Glutamatergic neuron (in vitro differentiated cells): ENCODE measurements at places on chromosomes 1 and 21.

- DNase-seq: no peak
These were observed 567.2 kb downstream of the PTPRU start for GRCh38 chr1:29803486-29803885.

DNA sequence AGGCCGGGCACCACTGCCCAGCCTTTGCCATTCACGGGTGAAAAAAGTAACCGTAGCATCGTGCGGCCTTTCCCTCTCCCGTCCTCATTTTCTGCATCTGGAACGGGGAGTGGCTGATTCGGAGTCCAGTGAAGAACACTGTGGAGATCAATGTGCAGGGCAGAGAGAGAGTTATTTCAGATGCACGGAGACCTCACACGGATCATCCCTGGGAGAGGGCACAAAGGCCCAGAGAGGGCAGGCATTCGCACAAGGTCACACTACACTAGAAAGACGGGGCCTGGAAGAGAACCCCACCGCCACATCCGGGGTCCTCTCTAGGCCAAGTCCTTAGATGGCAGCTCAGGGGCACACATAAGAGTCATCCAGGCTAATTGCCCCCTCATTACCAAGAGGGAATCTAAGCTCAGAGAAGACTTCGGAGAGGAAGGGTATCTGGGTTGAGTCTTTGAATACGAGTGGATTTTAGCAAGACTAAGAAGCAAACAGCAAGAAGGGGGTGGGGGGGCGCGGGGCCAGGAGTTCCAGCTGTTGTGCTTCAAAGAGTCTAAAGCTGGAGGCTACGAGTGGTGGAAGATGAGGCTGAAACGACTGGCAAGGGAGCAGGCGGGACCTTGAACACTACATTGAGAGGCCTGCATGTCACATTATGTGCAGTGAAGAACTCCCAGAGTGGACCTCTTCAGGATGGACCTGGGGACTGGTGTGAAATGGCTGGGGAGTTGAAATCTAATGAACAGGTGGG, 857 bp downstream of the GPX7 start:
- no peak for DNase-seq

DNA sequence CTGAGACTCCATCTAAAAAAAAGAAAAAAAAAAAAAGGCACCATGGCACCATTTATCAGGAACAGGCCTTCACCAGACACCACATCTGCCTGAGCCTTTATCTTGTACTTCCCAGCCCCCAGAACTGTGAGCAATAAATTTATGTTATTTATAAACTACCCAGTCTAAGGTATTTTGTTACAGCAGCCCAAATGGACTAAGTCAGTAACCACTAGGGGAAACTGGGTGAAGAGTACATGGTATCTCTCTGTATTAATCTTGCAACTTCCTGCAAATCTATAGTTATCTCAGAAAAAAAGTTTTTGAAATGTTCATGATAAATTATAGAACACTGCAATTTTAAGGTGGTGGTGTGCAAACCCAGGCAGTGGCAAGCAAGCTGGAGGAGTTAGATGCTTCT, 114.3 kb downstream of the LAMC2 start:
- no peak for DNase-seq

DNA sequence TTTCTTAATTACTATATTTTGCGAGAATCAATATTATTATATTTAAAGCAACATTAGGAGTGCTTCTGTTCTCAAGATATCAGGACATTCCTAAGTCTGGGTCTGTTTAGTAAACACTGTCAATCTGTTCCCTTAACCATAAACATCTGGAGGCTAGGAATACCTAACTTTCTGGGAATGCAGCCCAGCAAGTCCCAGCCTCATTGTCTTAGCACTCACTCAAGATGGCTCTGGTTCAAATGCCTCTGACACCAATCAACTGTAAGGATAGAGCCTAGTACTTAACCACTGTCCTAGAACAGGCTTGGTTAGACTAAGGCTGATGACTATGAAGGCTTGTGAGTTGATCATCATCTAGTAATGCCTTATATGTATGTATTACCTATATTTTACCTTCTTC, 61.5 kb downstream of the TNN start:
- DNase-seq: no peak

- no peak for DNase-seq
These were observed 616 bp downstream of the TAF12 start for GRCh38 chr1:28642056-28642846.

- DNase-seq: no peak
These were observed 227.3 kb upstream of the ADGRL2 start for GRCh38 chr1:81573458-81573857.

DNA sequence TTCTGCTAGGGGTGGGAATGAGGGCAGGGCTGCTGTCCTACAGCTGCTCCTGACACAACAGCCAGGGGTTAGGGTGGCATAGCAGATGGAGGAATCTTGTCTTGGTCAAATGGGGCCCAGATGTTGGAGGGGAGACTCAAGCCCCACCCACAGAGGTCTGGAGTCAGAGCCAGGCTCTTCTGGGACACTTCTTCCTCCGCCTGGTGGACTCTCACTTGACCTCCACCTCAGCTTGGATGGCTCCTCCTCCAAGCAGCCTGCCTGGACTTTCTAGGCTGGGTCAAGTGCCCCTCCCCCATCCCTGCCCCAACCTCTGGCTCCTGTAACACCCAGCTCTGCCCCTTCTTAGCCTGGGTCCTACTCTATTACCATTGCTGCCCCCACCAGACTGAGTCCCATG, 35.5 kb downstream of the EPHA2 start:
- DNase-seq: no peak

DNA sequence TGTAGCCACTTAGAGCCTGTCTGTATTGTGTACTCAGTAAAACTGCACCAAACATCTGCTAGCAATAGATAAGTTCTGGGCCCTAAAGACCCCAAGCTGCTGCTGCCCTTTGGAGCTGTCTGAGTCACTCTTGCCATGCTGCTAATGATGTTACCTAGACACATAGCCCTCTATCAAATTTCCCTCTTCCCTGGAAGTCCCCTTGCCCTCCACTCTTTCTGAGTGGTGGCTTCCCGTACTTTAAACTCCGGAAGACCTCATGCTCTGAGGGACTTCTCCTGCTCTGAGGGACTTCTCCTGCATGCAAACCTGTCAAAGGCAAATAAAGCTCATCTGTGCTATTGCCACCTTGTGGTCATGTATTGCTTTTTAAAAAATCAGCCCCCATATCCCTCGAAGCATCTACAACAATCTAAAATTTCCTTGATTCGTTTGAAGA, 34.0 kb downstream of the FH start:
- no peak for DNase-seq

- no peak for DNase-seq
These were observed 75.4 kb downstream of the SLC25A24 start for GRCh38 chr1:108124622-108125311.

- no peak for DNase-seq
These were observed 171.5 kb downstream of the ADSS2 start for GRCh38 chr1:244280201-244280600.

DNA sequence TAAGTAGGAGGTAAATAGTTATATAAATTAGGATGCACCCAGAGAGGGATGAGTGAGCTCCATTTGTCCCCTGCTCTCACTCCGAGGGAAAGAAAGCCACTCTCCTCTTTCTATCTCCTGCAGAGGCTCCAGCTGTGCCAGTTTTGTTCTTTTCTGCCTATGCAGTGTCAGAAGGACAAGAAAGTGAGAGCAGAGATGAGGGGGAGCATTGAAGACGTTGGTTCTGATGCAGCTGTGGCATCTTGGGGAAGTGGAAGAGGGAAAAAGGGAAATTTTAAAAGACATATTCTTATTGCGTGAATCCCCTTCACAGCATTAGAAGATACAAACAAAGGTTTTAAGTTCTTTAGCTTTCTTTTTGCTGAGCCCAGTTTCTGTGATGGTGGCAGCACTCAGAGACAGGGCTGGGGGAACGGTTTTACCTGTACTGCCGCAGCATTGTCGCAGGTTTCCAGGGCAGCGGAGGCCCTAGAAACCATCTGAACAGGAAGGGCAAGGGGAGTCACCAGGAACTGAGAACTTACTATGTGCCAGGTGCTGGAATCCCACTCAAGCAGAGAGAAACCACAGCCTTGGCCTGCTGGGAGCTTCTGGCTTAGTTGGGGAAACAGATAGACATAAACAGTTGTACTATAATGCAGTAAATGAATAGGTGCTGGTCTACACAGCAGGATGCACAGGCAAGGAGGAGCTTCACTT, 44.9 kb upstream of the USP24 start:
- DNase-seq: no peak

DNA sequence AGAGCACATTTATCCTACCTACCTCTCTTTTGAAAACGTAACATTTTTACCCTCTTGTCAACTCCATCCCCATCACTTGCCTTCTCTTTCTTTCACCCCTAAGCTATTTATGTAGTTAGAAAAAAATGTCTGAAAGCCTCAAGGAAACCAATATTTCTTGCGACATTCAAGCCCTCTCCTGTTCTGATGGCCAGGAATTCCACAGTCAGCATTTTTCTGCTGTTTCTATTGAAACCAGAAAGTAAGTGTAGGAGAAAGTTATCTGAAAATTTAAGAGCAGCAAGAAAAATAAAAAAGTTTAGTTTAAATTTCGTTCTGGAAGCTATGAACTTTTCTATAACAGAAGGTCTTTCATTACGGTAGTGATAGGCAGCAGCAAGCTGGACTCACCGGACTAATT, 247.6 kb upstream of the PBX1 start:
- no peak for DNase-seq

- no peak for DNase-seq
These were observed 9.7 kb downstream of the DBT start for GRCh38 chr1:100239961-100240360.

GRCh38 chr1:3922201-3922725, 22.2 kb upstream of the C1orf174 start:
- no peak for DNase-seq

DNA sequence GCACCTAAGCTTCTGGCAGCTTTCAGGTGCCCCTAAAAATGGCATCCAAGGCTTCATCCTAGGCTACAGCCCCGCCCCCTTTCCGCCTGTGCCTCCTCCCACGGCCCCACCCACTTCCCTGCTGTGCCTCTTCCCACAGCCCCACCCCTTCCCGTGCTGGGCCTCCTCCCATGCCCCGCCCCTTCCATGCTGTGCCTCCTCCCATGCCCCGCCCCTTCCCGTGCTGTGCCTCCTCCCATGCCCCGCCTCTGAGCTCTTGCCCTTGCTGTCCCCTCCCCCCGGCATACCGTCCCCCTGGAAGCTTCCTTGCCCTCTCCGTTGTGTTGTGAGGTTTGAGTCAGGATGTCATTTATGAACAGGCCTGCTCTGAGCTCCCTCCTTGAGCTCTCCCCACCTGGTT, 228.5 kb upstream of the AJAP1 start:
- no peak for DNase-seq
